Activated T-cell treated with anti-CD3 and anti-CD28 coated beads for 24 hours (primary cell): ENCODE measurements at places on chromosomes 4 and X.

DNA sequence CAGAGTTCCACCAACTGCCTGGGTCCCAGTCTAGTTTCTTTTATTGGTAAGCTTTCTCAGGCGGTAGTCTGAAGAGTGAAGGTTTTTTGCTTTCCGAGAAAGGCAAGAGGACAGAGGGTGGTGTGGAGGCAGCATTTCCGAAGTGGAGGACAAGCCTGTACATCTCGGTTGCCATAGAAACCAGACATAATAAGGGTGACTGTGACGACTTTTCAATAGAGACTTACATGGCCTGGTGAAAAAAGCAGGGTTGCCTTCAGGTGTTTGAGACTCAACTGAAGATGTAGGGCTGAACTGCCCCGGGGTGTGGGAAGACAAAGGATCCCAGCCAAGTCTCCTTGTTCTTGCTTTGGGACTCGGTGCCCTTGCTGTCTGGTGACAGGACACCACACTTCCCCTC, 53.6 kb upstream of the RAB40AL start:
- DNase-seq, result no peak

GRCh38 chr4:82643994-82644733, 82.4 kb upstream of the TMEM150C start:
- no peak for DNase-seq

GRCh38 chr4:41176340-41176739, 38.0 kb downstream of the APBB2 start:
- DNase-seq, result no peak

DNA sequence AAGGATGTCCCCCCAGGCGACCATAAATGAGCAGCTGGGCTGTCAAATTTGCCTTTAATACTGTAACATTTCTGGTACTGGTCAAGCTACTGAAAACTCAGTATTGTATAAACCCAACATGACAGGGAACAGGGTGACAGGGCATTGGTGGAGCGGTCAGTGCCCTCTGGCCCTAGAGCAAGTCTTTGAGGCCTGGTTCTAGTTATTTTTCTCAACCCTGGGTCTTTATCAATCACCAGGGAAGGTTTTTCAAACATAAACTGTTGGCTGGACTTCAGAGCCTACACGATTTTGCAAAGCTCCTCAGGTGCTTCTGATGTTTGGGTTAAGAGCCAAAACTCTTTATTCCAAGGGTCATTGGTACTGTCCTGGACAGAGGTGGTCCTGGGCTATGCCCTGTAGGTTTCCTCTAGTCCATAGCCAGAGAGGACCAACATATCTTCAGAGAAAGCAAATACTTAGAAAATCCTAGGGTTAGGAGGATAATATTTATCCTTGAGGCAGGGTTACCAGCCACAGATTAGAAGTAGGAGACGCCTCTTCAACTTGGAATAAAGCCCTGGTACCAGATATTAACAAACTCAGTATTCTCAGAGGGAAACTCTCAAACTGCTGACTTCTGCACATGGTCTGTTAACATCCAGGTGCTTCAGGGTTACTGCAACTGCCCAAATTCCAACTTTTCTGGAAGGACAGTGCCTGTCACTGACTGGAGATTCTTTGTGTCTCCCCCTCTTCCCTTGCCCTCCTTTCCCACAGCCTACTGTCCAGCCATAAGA, 26.7 kb upstream of the ADH7 start:
- no peak for DNase-seq

DNA sequence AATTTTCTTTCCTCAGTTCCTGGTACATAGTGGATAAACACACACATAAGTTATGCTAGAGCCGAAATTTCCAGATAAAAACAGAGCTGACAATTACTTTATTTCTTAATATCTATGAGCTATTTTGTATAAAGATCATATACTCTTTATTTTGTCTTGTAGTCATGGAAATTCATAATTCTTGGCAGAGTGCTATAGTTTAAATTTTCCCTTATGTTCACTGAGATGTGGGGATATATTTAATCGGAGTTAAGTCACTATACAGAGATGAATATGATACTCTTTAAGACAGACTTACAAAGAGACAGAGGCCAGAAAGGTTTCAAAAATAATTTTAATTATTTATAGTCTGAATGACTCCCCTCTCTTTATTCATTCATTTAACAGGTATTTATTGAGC, 89.7 kb downstream of the PPEF1 start:
- DNase-seq, result no peak

DNA sequence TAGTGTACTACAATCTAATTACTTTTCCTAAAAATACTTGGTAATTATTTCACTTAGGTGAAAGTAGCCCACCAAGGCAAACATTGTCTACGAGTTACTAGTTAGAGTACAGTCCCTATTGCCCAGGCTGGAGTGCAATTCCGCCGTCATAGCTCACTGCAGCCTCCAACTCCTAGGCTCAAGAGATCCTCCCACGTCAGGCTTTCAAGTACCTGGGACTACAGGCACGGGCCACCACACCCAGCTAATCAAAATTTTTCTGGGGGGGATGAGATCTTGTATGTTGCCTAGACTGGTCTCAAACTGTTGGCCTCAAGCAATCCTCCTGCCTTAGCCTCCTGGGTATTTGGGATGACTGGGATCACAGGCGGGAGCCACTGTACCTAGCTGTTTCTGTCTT, 21.9 kb downstream of the FAM193A start:
- DNase-seq, result no peak

GRCh38 chrX:148501386-148502066, 1.1 kb downstream of the AFF2 start:
- DNase-seq, result no peak

DNA sequence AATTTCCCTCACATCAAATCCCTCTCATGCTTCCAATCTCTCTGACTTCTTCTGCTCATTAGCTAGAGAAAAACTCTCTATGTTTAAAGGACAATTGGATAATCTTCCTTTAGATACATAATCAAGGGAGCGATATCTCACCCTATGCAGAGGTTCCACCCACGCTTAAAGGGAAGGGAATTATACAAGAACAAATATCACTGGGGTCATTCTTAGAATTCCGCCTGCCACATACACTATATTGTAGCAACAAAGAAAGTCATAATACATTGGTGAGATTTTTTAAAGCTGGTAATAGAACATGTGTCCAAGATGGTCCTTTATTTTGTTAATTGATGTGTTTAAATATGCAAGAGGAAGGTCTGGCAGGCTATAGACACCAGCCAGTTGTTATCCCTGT, 31.5 kb downstream of the NKX6-1 start:
- DNase-seq, result no peak

DNA sequence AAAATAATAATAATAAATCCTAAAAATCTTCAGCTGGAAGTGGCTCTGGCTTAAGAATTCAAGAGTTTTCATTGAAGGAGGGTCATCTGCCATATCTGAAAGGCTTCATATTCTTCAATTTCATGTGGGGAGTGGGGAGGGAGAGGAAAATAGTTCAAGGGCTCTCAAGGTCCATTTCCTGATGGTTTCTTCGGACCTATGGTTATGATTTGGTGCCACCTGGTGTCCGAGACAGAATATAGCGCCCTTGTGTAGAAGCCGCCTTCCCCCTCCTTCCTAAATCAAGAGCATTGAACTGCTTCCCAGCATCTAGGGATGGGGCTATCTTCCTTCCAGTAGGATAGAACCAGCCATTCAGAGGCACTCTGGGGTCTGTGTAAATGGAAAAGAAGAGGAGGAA, 34.3 kb downstream of the NLGN3 start:
- peak; percentile 6 for DNase-seq

DNA sequence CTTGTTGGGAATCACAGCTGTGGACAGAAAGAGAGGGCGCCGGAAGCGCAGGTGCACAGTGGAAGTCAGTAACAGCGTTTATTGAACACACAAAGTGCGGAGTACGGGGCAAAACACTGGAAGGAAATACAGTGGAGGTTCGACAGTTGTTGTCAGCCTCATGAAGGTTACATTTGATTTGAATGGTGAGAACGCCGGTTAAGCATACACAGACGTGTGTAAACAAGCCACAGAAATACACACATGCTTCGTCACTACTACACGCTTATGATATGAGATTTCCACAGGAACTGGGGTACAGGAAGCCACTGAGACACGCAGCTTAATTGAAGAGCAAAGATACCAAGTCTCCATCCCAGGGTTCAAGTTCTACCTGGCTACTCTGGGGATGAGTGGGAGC, 12.0 kb downstream of the CCKAR start:
- DNase-seq, result no peak

- DNase-seq, result no peak
These were observed 121.0 kb upstream of the STOX2 start for GRCh38 chr4:183783991-183784553.

- DNase-seq, result no peak
These were observed 75.0 kb downstream of the MGST2 start for GRCh38 chr4:139740531-139741041.

DNA sequence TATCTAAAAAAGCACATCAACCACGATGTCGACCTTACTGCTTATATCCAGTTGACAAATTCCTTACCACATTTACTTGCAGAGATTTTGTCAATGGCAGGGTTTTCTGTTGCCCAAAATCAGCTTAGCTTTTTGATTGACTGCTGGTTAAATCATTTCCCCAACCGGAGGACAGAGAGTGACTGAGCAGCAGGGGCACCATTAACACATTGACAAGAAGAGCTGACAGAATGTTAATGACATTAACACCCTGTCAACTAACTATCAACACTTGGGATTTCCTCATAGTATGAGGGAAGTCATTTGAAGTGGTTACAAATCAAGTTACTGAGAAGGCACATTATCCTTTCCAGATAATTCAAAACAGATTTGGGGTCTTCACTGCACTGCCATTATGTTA, 368.4 kb downstream of the RPA4 start:
- no peak for DNase-seq

GRCh38 chr4:118865091-118865708, 23.5 kb upstream of the SYNPO2 start:
- no peak for DNase-seq

GRCh38 chr4:165345666-165346417, 18.4 kb downstream of the MSMO1 start:
- no peak for DNase-seq

DNA sequence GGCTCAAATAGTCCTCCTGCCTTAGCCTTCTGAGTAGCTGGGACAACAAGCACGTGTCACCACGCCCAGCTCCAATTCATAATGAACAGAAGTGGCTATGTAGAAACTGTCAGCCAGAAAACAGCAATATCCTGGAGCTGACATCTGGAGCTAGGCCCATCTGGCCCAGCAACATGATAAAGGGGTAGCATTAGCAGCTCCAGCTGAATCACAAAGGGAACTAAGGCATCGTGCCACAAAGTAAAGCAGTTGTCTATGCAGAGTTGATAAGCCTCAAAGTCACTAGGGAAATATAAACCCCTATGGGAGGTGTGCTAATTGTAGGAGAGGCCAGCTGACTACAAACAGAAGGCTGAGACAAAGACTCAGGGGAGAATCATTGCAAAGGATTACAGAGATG, 270.5 kb upstream of the GPC4 start:
- DNase-seq, result no peak

- DNase-seq, result no peak
These were observed 5.7 kb downstream of the TCEAL3 start for GRCh38 chrX:103613362-103613890.
